ENCODE measurements at places on chromosomes 6 and 20.

DNA sequence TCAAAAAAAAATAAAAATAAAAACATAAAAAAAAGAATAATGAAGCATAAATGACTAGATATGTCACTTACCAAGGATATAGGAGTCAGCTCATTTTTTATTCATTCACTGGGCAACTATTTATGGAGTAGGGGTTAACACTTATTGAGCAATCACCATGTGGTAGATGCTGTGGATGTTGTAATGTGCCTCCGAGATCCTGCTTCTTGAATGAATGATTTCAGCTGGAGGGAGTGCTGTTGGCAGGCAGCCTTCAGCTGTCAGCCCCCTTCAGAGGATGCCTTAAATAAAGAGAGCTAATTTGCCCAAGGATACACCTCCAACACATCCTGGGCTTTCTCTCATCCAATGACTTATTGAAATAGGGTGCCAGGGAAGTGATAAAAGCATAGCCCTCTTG lies 229.5 kb upstream of the DTNBP1 start:
- no peak for DNase-seq

- DNase-seq = no peak
Measured at GRCh38 chr20:49759266-49759950, 45.7 kb upstream of the B4GALT5 start.

- DNase-seq = no peak
Measured at GRCh38 chr20:33704197-33704924, 15.7 kb downstream of the PXMP4 start.

- DNase-seq = no peak
Measured at GRCh38 chr6:25898289-25898977, 24.4 kb upstream of the SLC17A3 start.

DNA sequence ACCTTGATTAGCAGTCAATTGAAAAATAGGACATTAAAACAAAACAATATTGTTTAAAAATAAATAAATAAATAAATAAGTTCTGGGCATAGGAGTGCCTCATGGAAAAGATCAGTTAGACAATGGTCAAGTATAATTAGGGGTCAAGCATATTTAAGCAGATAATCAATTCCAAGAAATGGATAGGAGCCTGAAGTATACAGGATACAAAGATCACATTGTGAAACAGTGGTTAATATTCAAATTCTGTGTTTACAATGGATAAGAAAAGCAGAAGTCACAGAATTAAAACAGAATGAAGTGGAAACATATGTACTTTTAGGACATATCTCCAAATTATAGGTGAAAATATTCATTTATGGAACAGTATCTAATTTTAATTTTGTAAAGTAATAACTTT lies 1028.6 kb upstream of the CITED2 start:
- DNase-seq = no peak

DNA sequence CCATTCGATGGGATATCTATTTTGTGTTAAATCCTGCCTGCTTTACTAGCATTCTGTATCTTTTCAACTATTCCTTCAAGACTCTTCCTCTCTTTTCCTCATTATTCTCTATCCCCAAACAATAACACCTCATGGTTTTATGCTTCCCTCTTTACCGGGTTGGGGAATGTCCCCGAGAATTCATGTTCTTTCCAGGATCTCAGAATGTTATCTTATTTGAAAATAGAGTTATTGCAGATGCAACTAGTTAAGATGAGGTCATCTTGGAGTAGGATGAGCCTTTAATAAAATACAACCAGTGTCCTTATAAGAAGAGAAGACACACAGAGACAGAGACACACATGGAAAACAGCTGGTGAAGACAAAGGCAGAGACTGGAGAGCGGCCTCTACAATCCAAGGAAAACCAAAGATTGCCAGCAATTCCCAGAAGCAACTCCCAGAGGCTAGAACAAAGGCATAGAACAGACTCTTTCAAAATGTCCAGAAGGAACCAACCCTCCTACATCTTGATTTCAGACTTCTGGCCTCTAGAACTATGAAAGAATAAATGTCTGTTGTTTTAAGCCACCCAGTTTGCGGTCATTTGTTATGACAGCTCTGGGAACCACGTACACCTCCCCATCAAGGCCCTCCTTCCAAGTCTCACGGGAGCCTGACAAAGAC lies 126.8 kb upstream of the TNFAIP3 start:
- DNase-seq = no peak

DNA sequence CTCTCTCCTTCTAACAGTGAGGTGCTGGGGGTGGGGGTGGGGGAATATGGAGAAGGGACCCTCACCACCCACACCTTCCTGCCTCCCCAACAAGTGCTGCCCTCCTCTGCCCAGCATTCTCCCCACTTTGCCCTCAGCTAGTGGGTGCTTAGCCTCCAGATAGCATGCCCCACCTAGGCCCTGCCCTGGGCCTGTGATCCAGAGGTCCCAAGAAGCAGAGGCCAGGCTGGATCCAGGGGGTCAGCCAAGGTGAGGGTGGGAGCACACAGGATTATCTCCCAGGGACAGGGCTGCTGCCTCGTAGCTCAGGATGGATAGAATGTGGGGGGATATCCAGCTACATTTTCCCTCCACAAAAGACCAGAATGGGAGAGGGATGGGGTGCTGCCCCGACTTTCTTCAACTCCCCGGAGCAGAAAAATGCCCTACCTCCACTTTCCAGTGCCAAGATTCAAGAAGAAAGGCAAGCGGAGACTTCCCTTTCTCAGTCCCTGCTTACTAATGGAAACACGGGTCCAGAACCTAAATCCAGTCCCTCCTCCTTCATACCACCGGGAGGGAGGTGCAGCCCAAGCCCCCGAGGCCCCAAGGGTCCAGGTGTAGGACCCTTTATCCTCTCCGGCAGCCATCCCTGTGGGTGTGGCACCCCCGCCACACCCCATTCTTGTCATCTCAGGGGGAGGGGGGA lies 987 bp downstream of the ADISSP start:
- no peak for DNase-seq

DNA sequence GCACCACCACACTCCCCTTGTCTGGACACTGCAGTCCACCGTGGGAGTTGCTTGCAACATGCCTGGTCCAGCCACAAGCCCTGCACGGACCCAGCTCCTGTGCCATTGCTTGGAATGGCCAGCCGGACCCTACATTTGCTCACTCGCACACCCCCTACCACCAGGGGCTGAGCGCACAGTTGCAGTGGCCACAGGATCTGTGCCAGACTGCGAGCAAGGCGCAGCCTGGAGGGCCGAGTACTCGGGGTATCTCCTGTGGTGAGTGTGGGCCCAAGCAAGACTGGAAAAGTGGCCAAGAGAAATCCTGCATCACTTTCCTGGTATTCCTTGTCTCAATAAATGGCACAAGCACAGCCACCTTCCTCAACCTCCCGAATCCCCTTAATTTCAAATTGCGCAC lies 85.4 kb upstream of the SAMD5 start:
- no peak for DNase-seq

DNA sequence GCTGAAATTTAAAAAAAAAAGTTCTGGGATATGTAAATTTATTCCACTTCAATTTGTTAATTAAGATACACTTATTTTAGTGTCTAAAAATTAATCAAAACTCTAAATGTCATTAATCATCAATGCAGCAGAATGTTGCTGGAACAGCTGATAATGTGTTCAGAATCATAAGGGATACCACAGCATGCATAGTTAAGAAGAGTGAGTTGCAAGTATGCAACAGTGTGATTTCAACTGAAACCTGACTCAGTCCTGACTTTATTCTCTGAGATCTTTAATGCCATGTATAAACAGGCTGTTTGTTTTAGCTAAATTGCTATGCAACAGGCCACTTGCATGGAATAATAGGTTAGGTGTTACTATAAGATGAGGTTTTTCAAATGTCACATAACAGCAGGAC lies 1.4 kb downstream of the GRIK2 start:
- no peak for DNase-seq

- no peak for DNase-seq
Measured at GRCh38 chr6:158767709-158768108, 51.5 kb downstream of the EZR start.

- DNase-seq = no peak
Measured at GRCh38 chr6:34362176-34362575, 30.3 kb downstream of the NUDT3 start.

DNA sequence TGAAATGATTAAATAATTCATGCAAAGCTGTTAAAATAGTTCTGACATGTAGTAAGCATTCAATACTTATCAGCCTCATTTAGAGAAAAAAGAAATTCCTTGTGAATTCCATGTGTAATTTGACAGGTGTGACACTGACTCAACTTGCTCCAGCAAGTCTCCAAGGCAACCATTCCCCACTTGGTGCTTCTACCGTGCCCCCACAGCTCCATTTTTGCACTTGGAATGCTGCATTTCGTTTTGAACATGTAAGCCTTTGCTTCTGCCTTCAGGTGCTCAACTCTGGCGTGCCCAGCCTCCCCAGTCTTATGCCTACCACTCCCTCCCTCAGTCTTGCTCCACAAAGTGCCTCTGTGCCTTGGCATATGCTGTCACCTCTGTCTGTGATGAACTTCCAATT lies 760.6 kb upstream of the CHD6 start:
- no peak for DNase-seq

DNA sequence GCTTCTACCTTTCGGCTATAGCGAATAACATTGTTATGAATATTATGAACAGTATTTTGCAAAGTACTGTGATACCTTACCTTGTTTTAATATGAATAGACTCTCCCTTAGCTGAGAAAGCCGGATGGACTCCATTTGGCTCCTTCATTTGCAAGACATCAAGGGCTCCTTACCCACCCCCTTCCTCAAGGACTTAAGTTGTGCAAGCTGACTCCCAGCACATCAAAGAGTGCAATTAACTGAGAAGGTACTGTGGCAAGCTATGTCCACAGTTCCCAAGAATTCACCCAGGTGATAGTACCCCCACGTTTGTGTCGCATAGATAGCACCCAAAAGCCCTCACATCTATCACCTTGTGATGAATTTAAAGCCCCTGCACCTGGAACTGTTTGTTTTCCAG lies 11.2 kb downstream of the CST5 start:
- no peak for DNase-seq

DNA sequence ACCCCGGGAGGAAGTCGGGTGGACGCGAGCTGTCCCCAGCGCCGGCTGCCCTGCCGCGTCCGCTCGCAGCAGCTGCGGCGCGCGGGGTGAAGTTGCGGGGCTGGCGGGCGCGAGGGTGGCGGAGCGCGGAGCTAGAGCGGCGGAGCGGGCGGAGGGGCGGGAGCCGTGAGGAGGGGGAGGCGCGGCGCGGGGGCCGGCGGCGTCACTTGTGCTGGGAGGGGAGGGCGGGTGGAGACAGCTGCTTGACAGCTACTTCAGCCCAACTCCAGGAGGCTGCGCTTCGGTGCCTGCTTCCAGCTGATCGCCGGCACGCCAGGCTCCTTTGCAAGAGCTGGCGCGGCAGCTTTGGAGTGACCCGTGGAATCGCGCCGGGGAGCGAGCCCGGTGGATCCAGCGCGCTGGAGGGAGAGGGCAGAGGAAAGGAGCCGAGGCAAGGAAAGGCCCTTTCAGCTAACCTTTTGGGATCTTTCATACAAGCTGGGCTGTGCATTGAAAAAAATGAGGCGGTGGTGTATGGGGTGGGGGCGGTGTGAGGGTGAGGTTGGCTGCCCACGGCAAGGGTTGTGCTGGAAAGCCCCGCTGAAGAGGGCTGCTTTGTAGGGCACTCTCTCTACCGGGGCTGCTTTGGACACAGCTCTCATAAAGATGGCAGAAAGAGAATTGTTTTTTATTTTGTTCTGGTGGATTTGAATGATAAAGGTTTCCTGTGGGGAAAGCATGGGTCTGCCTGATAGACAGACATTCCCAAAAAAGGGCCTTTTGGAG lies 24.6 kb downstream of the RIPOR2 start:
- peak; percentile 65 for DNase-seq

DNA sequence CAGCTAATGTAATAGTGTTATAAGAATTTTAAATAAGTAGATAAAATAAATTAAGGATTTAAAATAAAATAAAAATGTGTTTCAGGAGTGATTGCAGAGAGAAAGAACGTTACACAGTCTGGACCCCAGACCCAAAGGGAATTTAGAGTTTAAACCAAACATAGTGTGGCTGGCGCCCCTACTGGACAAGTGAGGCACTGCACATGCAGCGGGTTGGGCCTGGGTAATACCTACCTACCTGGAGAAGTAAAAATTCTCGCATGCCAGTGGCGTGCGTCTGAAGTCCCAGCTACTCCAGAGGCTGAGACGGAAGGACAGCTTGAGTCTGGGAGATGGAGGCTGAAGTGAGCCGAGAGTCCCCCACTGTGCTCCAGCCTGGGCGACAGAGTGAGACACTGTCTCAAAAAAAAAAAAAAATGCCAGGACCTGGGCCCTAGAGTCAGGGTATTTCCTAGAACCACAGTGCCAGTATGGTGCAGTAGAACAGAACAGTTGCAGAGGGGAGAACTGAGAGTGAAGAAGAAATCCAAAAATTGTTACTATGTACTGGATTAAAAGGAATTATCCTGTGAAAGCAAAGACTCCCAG lies 71.4 kb upstream of the TCF21 start:
- DNase-seq = peak; percentile 6

GRCh38 chr6:56647172-56647762 lies 4.6 kb upstream of the DST start:
- DNase-seq = no peak

DNA sequence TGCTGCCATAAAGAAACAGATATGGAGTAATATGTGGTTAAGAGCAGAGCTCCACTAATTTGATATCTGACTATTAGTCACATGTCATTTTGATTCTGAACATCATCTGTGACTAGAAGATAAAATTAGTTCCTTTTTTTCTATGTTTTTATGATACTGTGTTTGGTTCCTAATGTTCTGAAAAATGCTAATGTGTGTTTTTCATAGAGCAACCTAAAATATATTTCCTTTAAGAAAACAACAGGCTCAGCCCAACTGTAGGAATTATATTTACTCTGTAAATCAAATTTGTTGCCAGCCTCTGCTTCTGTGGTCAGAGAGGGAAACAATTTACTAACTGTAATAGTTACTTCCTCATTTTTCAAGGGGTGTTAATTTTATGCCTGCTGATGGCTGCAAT lies 33.3 kb upstream of the TXLNB start:
- DNase-seq = no peak

GRCh38 chr20:17646961-17647301 lies 35.1 kb downstream of the RRBP1 start:
- no peak for DNase-seq

DNA sequence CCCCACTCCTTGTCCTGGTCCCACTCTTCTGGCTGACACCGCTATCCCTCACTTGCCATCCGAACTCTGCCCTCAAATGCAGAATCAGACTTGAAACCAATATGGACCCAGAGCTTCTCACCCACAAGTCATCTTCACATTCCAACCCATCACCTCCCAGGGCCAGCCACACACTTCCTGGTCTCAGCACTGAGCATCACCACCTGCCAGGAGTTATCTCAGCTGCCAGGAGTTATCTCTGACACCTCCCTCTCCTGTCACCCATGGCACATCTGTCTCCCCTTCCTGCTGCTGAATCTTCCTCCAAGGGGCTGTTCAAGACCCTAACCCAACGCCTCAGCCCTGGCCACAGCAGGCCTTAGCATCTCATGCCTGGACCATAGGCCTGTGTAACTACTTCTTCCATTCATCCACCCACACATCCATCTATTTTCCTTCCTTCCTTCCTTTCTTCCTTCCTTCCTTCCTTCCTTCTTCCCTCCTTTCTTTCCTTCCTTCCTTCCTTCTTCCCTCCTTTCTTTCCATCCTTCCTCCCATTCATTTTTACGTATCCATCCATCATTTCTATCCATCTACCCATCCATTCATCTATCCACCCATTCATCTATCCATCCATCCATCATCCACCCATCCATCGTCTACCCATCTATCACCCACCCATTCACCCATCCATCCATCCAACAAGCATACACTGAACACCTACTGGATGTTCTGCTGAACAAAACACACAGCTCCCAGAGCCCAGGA lies 74.6 kb upstream of the NNAT start:
- DNase-seq = no peak

All from CD4-positive, alpha-beta memory T cell (primary cell).